ENCODE measurements at places on chromosomes 5 and 9.

DNA sequence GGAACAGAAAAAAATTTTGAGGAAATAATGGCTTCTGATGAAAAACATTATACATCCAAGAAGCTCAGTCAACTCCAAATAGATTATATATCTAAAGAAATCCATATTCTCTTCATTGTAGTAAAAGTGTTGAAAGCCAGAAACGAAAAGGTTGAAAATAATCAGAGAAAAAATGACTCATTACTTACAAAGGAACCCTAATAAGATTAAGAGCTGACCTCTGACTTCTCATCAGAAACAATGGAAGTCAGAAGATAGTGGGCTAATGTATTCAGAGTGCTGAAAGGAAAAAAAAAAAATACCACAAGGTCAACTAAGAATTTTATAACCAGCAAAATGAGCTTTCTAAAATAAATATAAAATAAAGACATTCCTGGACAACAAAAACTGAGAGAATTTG lies 60.0 kb downstream of the HSD17B4 start:
- no peak for DNase-seq

GRCh38 chr9:26744191-26744965 lies 148.2 kb downstream of the CAAP1 start:
- DNase-seq, result peak; percentile 2

DNA sequence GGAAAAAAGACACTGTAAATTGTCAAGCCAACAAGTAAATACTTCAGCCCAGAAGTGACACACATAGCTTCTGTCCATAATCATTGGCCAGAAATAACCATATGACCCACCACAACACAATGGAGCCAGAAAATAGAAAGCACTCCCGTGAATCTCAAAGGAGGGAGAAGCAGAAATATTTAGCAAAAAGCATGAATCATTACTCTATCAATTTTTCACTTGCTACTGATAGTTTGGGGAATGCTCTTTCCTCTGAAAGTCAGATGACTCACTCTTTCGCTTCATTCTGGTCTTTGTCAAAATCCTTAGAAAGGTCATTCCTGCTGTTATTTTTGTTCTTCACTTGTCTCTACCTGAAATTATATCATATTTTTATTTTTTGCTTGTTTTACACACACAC lies 312.6 kb downstream of the TMEM232 start:
- DNase-seq, result no peak

DNA sequence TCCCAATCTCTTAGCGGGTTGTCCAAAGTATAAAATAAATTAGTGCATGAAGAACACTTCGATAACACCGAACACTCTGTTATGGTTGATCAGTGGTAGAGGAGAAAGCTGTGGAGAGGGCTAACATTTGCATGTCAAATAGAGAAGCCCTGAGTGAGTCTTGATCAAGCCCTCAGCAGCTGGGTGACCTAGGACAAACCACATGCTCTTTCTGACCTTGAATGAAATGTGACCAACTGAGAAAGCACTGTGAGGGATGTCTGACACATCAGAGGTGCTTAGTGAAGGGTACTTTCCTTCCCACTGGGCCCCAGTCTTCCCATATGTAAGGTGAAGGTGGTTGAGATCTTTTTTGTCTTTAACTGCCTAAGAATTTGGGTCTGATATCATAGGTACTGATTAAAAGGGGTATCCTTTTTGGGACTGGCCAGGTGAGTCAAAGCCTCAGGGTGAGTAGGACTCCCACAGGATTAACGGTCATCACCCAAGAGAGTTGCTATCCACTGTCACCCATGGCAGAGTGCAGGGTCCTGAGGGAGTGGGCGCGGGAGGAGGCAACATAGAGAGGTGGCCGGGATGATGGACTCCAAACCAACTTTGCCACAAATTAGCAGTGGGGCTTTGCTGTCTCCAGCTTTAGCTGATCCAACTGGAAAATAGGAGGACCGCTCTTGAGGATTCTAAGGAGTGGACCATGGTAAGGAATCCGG lies 53.5 kb downstream of the KIF4B start:
- no peak for DNase-seq

GRCh38 chr9:133509179-133510083 lies 15.3 kb downstream of the MYMK start:
- peak; percentile 25 for DNase-seq

DNA sequence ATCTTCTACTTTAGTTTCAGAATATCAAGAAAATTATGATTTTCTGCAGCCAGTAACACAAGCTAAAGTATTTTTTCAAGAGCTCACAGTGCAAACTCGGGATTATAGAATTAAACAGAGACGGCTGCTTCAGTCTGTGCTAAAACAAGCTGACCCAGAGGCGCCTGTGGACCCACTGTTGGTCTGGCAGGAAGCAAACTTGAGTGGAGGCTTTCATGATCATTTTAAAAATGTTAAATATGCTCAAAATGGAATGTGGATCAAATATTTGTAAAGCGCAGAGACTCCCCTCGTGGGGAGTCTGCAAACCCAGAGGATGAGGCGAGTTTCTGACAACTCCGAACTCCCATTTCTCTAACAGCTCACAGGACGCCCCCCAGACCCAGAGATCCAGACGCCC lies 13.0 kb downstream of the ROR2 start:
- DNase-seq, result no peak

GRCh38 chr5:144429405-144429804 lies 258.7 kb downstream of the KCTD16 start:
- DNase-seq, result no peak

DNA sequence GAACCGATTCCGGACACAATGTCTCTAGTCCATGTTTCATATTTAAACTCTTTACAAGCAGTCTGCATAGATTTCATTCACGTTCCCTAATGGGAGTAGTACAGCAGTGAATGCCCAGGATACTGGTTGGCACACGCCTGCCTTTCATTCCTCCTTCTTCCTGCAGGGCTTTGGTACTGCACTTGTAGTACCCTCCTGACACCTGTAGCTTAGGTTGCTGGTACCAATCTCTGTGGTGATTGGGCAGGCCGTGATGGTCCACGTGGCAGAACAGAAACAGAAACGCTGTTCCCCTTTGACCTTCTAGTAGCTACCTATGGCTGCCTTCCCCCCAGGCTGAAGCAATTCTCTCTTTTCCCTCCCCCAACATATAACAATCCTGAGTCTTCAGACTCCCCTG lies 107.3 kb upstream of the MEGF10 start:
- no peak for DNase-seq

DNA sequence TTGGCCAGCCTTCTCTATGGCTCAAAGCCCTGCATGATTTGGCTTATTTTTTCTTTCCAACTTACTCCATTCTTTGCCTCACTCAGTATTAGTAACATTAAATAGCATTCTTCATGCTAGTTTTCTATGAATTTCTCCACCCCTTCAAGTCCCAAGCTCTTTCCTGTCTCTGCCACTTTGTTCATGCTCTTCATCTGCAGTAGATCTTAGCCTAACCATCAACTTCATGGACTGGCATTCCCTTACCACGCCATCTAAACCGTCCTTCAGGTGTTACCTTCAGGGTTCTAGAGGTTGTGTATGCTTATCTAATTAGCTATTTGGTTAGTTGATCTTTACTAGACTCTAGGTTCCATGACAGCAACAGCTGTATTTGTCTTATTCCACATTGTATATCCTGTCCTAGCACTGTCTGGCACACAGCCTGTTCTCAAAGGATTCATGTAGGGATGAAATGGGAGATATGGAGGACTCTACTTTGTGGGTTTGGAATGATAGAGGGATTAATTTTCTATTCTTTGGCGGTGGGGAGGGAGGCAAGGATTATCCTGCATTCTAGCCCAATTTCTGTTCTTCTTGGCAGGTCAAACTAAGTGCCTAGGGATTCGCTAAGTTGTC lies 26.4 kb downstream of the TMEM167A start:
- DNase-seq, result no peak

DNA sequence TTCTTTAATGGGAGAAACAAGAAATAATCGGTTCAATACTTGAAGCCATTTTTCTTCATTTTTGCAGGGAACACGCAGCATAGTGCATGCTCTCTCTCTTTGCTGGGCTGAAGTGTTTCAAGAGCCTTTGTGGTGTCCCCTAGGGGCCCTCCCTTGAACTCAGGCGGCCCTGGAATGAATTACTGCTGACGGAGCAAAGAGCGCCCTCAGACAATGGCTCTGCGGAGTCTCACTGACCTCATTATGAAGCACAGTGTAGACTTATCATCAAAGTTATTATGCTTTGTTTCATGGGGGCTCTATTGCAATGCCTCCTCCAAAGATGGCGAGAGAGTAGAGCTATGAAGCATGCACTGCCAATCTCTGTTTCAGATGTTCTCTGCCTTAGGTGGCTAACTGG lies 64.8 kb upstream of the ADCY2 start:
- no peak for DNase-seq

DNA sequence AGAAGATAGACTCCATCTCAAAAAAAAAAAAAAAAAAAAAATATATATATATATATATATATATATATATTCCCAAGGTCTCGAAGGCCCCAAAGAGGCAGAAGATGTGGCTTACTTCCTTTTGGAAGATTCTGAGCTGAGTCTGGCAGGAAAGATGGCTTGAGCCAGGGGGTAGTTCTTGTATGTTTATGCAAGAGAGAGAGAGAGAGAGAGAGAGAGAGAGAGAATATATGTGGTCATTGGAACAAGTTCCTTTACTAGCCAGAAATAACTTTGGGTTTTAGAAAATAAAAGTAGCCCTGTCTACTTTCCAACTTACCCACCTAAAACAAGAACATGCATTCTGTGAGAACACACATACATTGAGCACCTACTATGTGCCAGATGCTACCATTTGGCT lies 17.6 kb downstream of the NCS1 start:
- DNase-seq, result no peak

GRCh38 chr9:19173598-19174125 lies 46.4 kb upstream of the PLIN2 start:
- DNase-seq, result no peak

DNA sequence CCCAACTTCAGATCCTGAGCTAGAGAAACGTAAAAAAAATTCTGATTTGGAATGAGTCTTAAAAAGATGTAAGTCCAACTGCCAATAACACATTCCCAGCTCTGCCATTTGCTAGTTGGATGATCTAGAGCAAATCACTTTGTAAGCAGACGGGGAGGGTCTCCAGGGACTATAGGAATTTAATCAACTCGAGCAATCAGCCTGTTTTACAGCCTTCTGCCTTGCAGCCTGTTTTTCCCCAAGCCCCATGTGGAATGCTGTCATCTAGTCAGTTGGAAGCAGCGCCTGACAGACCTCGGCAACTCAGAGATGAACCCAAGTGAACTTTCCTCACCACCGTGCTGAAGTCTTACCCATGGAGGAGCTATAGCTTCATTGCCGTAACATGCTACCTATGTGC lies 34.8 kb upstream of the HRH2 start:
- DNase-seq, result no peak

GRCh38 chr9:132235894-132236661 lies 74.2 kb downstream of the NTNG2 start:
- peak; percentile 71 for DNase-seq

DNA sequence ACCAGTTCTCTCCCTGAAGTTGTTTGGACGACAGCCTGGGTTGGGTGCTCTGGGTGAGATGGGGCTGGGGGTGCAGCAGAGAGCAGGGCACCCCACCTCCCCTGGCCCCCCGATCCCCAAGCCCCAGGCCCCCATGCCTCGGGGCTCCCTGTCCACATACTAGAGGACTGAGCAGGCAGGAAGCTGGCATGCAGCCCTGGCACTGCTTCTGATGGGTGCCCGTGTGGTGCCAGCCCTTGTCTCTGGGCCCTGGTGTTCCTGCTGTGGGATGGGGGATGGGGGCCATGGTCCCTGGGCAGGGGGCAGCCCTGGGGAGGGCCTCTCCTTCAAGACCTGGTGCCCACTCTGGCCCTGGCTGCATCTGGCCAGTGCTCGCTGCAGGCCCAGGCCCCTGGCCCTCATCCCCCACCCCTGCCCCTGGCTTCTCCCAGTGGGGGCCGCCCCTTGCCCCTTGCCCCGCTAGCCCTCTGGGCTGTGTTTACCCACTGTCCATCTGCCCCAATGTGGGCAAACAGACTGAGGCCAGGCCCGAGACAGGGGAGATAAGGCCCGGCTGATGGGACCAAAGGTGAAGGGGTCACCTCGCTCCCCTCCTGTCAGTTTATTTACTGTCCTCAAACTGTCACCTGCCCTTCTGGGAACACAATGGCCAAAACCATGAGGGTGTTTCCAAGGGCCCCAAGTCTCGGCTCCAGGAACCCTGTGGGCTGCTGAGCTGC lies 67.3 kb upstream of the RXRA start:
- no peak for DNase-seq

DNA sequence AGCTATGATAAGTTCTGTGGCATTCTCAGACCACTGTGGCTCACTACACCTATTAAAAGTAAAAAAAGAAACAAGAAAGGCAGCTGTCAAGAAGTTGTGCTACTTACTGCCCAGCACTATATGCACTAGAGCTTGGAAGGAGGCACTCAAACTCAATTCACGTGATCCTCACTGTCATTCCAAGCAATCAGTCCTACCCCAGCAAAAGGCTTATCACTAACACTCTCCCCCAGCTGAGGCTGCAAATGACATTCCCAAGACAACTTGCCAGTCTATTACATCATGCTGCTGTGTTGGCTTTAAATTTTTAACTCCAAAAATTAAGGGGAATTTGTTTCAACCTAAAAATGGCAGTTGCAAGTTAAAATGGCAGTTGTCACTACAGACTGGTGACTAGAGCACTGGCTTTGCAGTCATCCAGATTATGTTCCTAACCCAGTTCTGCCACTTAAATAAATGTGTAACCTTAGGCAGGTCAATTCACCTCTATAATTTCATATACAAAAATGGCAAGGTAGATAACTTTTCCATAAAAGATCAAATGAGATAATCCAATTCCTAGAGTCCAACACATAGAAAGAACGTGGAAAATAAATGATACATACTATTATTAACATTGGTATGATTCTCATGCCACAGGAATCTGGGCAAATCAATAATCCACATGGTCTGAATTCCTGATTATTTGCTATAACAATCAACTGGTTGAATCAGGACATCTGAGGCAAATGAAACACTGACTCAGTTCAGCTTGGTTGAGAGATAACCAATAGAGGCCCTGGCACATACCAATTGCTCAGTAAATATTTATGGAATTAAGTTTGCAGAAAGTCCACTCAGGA lies 52.4 kb downstream of the FBXW11 start:
- DNase-seq, result peak; percentile 46

GRCh38 chr5:171122372-171122771 lies 186.7 kb upstream of the TLX3 start:
- DNase-seq, result peak; percentile 52

DNA sequence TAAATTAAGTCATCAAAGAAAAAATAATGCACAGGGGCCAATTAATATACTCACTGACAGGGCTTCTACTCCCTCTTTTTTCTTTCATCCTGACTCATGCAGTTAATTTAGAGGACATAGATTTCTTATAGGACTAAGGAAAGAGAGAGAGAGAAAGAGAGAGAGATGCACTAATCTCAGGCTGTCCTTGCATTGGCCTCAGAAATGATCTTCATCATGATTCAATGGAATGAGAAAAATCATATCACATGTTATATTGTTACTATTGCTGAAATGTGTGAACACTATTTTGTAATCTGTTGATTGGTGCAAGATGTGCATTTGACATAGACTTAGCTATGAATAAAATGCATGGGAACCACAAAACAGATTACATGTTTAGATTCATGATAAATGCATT lies 608.3 kb upstream of the NUDT12 start:
- DNase-seq, result no peak

GRCh38 chr9:79087133-79087532 lies 484.6 kb upstream of the TLE4 start:
- DNase-seq, result no peak

All from Calu3 (cell line).